ENCODE measurements at places on chromosomes 16 and 17.

DNA sequence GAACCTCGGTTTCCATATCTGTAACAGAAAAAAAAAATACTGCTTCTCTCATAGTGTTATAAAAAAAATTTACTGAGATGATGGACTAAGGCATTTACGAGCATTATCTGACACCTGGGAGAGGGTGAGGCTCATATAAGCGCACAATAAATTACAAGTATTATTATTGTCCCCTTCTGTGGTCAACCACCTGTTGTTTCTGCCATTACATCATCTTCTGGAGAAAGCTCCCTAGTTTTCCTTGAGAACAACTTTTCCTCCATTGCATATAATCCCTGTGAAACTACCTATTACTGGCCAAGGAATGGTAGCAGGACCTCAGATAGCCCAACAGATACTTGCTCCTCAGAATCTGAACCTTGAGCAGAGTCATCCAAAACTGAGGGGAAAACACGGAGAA, 11.7 kb upstream of the GGA2 start:
- no peak for DNase-seq

DNA sequence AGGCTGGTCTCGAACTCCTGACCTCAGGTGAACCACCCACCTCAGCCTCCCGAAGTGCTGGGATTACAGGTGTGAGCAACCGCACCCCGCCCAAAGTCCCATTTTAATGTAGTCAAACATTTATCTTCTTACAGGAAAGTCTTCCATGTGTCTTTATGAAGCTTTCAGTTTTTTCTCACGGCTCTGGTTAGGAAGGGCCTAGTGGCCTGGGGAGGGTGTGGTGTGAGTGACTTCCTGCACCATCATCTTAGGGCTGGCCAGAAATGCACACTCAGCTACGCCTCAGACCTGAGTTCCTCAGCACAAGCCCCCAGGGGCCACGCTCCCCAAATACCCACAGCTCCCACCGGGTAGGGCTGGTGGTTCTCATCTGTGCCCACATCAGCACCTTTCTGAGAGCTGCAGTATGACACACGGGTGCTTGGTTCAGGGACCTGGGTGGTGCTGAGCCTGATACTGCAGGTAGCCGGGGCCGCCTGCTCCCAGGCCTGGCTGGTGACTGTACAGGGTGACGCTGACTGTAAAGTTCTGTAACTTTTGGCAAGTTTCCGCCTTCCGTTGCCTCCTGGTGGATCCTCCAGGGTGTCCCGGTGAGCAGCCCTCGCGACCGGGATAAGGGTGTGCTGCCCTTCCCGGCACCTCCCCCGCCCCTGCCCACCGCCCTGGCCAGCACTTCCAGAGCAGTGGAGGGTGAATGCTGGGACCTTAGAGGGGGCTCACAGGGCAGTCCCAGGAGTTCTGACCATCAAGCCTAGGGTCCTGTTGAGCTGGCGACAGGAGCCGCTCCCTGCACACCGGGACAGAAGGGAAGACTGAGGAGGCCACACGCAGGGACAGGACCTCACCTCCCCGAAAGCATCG, 52.5 kb downstream of the ZNF778 start:
- no peak for DNase-seq

DNA sequence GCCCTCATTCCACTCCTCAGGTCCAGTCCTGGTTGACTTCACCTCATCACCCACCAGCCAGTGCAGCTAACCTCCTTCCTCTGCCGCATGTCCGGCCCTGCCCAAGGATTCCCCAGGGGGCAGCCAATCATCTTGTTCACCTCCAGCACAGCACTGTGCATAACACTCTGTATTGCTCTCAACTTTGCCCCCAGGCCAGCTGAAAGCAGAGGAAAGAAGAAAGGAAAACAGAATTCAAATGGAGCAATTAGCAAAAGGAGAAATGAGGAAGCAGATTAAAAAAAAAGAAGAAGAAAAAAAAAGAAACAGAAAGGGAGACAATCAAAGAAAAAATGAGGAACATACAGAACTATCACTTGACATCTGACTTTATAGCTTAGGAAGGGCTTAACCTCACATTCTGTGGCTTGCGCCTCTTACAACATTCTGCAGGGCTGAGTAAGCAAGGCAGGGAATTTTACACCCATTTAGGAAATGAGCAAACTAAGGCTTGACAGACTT, 26.1 kb downstream of the GAS7 start:
- peak; percentile 56 for DNase-seq

DNA sequence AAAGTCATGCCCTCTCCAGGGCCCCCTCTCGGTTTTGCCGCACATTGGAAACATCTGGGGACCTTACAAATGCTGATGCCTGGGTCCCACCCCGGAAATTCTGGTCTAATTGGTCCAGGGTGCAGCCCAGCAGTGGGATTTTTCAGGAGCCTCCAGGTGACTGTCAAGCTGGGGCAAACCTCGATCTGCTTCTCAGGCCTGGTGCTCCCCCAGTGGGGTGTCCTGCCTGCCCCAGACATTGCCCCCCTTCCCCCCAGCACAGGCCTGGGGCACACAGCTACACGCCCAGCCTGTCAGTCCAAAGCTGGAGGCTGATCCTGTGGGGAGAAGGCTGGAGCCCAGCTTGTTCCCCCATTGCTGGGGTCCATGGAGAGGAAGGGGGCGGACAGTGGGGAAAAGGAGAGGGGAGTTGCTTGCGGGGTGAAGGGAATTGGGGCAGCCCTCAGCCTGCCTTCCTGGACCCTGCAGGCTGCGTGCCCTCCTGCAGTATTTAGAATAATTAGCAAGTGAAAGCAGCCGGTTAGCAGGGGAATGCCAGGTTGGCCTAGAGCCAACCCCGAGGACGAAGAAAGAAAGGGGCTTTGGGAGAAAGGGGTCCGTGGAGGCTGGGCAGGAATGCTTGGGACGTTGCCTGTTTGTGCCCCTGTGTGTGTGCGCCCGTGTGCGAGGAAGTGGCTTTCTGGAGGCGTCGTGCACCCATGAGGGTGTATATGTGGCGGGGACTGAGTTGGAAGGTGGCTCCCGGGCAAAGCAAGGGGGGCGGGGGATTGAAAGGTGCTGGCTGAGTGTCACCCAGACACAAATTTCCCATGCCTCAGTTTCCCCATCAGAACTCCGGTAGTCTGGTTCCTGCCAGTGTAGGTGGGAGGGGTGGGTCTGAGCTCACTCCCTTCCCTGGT, 5.9 kb downstream of the FOXJ1 start:
- DNase-seq: no peak

DNA sequence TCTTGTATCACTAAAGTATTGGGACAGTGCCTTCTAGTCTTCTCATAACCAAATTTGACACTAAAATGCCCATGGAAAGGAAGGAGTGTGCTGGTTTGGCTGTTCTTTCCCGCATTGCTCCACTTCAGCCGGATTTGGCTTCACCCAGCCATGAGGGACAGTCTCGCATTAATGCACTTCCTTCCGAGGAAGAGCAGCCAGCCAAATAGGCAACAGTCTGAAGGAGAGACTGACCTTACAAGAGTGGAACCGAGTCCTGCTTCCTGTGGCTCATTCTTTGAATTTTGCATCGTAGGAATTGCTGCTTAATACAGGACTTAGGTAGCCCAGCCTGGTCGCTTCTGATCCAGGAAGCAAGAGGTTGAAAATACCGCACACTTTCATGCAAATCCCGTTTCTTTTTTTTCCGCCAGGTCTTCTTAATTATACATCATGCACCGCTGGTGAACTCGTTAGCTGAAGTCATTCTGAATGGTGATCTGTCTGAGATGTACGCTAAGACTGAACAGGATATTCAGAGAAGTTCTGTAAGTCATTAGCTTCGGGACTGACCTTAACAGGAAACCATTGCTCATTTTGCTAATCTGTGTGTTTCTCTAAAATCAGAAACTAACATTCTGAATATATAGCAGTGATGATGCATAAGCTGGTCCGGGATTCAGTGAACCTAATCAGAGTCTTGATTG, 38.2 kb downstream of the CLEC16A start:
- no peak for DNase-seq

GRCh38 chr16:2968368-2968737, 795 bp upstream of the PAQR4 start:
- peak; percentile 43 for DNase-seq

DNA sequence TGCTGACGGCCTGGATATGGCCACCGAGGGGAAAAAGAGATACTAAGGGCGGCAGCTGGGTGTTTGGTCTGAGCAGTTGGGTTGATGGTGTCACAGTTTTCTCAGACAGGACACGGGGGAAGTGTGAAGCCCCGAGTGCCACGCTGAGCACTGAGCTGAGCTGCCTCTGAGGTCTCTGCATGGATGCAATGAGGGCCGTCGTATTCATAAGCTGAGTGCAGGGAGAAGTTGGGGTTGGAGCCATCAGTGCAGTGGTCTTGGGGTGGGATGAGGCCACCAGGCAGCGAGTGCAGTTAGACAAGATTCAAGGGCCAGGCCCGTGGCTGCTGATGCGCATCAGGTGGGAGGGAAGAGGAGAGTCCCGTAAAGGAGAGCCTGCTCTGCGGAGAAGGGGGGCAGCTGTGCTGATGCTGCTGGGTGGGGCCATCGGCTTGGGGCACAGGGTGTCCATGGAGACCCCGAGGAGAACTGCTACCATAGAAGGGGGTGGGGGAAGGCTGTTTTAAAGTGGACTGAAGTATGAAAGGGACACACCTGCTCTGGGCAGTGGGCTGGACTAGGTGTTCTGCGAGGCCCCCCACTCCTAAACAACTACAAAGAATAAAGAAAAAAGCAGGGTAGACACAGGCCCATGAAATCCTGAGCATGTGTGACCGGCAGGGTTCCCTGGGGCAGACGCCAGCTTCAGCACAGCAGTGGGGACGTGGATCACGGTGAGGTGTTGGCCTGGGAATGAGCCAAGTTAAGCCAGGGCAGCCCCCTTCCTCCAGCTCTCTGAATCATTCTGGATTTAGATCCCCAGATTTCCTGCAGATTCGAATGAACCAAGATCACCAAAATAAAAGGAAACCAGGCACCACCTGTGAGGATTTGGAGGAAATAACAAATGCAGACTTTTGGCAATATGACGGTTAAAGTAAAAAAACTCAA, 19.7 kb downstream of the IL34 start:
- DNase-seq: no peak

DNA sequence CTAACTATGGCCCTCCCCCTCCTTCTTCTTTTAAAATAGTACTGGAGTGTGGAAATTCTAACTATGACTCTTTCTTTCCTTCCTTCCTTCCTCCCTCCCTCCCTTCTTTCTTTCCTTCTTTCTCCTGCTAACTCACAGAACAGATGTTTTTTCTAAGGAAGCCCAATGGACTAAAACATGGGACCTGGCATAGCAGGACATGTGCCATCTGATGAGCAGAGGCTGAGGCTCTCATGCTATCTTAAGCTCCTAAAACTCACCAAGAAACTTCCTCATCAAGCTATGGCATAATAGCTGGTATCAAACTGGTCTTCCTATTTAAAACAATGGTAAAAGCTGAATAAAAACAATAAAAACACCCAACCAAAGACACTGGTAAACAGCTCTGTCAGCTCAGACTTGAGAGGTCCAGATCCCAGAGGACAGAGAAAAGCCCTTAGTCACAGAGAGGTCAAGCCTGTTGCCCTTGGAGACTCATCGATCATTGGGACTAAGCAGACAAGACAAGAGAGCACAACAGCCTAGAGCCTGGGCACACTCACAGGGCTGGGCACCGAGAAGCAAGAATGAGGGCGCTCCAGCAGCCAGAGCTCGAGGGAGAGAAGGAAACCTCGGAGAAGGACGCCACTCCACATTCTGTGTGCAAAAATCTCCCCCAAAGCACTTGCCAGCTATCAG, 27.6 kb downstream of the SLC38A10 start:
- no peak for DNase-seq

DNA sequence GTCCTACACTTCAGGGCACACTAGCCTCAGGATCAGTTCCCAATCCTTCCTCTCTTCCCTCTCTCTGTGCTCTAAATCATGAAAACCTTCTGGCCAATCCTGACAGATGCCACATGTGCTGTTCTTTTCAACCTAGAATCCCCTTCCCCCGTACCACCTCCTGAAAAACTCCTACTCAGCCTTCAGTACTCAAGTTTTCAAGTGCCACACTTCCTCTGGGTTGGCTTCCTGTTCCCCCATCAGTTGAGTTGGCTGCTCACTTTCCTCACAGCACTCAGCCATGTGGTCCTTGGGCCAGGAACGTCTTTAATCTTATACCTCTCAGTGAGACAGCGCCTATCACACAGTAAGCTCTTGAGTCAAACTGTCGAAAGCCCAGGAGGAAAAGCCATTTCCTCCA, 3.3 kb downstream of the ASPHD1 start:
- no peak for DNase-seq

- no peak for DNase-seq
Measured at GRCh38 chr16:50050802-50051201, 15.0 kb upstream of the HEATR3 start.
